ENCODE measurements at places on chromosomes 5 and 9. TPM values are rescaled to one million over a fixed set of nuclear protein-coding genes. Genes with fewer than 3 reads are reported as not detected.

The SNCAIP gene
- 0.94 TPM for total RNA-seq

- DNase-seq = no peak
These were observed 72.9 kb downstream of the RFK start for GRCh38 chr9:76321195-76321828.

- DNase-seq = no peak
These were observed 68.6 kb upstream of the RNF130 start for GRCh38 chr5:180140079-180140554.

DNA sequence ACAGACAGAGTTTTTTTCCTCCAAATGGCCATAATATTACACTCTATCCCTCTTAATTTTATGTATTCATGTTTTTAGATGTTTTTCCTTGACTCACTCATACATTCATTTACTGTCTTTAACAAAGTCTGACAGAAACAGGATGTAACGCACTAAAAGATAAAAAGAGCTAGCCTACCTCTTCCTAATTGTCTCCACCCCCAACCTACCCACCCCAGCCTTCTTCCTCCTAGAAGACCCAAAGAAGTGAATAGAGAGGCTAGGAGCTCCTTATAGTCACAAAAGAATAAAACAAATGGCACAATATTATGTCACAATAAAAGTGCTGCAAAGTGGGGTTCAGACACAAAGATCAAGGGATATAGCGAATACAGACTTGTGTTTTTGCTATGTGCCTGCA, 719 bp downstream of the NOL8 start:
- DNase-seq = no peak
